ENCODE measurements at places on chromosomes 7 and 10.

GRCh38 chr10:28796606-28797512, 119.5 kb downstream of the BAMBI start:
- DNase-seq: peak; percentile 45

- DNase-seq: no peak
Measured at GRCh38 chr10:44242091-44242490, 142.8 kb downstream of the CXCL12 start.

- no peak for DNase-seq
Measured at GRCh38 chr10:30092151-30092790, 32.9 kb upstream of the JCAD start.

DNA sequence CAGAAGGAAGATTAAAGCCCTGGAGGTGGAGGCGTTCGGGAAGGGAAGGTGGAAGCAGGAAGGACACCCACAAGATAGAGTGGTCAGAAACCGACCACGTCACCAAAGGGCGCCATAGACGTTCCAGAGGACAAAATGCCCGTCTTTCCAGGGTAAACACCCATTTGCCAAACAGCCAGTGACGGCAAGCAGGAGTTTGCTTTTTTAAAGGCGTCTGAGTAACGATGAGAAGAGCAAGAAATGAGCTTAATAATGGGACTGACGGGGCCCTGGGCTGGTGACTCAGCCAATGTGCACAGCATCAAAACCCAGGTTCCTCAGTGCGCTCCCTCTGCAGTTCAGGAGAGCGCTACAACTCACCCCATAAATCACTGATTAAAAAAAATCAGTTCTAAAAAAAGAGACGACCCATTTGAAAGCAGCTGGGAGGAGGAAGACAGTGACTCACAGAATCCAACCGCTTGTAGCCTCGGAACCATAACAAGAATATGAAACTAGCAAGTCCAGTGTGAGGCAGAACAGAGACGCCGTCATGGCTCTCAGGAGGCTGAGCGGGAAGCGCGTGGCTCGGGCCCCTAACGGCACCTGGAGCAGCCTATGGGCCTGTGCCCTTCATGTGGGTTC, 5.9 kb downstream of the DIP2C start:
- peak; percentile 68 for DNase-seq

DNA sequence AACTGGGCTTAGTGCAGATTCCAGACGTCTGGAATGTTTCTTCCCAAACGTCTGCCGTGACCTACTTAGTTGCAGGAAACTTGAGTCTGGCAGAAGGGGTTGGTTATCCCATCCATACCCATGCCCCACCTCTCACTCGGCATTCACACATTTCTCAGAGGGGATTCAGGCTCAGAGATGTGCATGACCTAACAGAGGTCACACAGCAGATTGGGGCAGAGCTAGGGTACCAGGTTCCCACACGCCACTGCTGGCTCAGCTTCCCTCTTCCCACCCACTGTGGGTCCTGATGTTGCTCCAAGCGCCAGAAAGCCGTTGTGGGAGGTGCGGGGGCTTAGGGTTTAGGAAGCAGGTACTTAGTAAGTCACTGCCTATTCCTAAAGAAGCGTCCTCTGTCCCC, 3.0 kb downstream of the UCMA start:
- DNase-seq: no peak

DNA sequence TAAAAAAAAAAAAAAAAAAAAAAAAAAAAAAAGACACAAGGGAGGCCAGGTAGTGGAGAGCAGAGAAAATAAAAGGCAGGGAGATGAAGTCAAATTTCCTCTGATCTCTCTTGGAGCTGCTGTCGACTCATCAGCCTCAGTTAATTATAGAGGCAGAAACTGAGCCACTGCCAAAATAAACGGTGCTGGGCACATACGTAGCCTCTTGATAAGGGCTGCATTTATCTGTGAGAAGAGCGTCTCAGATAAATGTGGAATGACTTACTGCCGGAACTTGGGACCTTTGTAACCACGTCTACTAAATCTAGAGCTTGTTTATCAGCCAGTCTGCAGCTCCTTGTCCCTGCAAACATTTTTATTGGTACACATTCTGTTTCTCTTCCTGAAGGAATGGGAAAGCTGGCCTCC, 162.3 kb downstream of the BAMBI start:
- DNase-seq: no peak

DNA sequence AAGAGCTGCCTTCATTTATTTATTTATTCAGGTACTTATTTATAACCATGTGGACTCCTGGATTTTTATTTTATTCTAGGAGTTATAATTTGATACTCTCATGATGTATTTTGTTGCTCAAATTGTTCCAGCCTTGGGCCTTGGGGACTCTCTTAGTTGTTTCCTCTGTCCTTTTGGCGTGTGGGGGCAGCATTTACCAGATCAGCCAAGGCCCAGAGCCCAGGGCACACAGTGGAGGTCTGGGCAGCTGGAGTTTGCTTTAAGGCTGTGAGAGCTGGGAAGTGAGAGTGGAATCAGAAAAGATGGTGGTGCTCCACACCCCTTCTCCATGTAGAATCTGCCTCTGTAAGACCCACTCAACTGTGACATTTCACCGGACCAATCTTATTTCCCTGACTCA, 398.9 kb downstream of the RPS24 start:
- no peak for DNase-seq

- DNase-seq: peak; percentile 59
Measured at GRCh38 chr7:105759670-105760550, 116.5 kb downstream of the ATXN7L1 start.

GRCh38 chr10:45515630-45516029, 141.6 kb downstream of the ALOX5 start:
- no peak for DNase-seq

DNA sequence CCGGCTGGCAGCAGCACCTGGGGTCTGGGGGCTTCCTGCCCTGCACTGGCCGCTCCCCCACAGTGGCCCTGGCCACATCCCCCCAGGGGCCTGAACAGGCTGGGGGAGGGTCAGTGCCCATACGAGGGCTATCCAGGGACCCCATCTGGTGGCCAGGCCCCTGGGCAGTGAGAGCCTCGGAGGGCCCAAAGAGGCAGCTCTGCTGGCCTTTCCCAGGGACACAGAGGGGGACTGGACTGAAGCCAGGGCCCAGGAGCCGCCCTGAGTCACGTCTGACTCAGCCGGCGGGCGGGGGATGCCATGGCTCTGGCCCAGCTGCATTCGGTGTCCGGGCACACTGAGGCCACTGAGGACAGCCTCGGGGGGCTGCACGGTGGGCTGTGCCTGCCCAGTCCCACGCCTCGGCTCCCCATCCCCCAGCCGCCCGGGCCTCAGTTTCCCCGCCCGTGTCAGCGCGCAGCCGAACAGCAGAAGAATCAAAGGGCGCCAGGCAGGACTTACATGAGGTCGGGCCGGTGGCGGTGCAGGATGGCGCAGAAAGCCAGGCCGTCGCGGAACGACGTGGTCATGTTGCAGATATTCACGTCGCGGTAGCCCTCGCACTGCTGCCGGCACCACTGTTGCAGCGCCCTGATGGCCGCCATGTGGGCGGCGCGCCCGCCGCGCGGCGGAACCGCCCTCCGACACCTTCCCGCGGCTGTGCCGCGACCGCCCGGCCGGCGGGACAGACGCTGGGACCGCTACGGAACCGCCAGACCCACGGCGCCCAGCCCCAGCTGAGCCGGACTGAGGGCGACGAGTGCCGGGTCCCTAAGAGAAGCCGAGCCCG, at the start of gene MICALL2:
Gene MICALL2, minus strand, starts transcription at position 788 of the 829 bp plus-strand sequence. Its CDS starts 144 bp downstream, at position 644.
- DNase-seq: peak; percentile 62

GRCh38 chr7:147013825-147014224, 897.2 kb downstream of the CNTNAP2 start:
- no peak for DNase-seq

DNA sequence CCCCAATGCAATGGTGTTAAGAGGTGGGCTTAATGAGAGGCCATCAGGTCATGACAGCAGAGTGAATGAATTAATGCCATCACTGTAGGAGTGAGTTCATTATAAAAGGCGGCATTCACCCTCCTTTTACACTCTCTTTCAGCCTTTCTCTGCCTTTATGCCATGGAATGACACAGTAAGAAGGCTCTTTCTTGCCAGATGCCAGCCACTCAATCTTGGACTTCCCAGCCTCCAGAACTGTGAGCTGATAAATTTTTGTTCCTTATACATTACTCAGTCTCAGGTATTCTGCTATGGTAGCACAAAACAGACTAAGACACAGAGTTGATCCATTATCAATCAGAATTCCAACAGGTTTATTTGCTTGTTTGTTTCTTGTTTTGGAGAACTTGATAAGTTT, 3.2 kb downstream of the TCAF1 start:
- no peak for DNase-seq

GRCh38 chr10:84308481-84309304, 19.7 kb upstream of the CCSER2 start:
- DNase-seq: no peak

- DNase-seq: no peak
Measured at GRCh38 chr7:101978683-101979082, 161.3 kb downstream of the CUX1 start.

DNA sequence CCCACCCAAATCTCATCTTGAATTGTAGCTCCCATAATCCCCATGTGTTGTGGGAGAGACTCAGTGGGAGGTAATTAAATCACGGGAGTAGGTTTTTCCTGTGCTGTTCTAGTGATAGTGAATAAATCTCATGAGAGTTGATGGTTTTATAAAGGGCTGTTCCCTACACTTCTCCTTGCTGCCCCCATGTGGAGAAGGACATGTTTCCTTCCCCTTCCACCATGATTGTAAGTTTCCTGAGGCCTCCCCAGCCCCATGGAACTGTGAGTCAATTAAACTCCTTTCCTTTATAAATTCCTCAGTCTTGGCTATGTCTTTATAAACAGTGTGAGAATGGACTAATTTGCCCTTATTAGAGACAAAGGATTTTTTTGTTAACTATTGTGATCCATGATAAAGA, 48.5 kb upstream of the MKX start:
- DNase-seq: no peak

- DNase-seq: no peak
Measured at GRCh38 chr7:137354396-137354795, 10.9 kb upstream of the PTN start.

DNA sequence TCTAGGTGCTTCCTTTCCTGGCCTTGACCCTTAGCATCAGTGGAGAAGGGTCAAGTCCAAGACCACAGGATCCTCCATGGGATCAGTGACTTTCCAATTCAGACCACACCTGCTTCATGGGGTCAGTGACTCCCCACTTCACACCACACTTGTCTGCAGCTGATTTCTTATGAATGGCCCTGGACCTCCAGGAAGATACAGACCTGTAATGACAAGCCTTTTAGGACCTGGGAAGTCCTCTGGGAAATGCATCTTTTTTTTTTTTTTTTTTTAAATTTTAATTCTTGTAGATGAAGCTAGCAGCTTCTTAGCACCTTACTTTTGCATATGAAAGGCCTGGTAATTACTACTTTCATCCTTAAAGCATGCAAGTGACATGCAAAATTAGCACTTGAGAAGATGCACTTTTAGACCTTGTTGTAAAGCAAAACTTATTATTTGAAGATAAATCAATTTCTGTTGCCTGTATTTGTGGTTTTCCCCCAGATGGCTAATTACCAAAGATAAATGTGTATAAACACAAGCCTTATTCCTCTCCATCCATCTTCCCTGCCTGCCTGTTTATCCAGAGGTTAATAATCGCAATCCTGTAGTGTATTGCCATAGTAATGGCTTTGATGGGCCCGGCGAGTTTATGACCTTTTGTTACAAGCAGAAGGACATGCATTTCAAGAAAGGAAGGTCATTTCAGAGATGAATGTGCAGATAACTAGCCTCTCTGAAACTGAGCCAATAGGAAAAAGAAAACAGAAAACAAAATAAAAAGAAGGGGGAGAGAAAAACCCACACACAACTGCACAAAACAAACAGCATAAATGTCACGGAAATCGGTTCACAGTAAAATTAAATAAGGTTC, 1018.7 kb downstream of the TYW1 start:
- no peak for DNase-seq

DNA sequence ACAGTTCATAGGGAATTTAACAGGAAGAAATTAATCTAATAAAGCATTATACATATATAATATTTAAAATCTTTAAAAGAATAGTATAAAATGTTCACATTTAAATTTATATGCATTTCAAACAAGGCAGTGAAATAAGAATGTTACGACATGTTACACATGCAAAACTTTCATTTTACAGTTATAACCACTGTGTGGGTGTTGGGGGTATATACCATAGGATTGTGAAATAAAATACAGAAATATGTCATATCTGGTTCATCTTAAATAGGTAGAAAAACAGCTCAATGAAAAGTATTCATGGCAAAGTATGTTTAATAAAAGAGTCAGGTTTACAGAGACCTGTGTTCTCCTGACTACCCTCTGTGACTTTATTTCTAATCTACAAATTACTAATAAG, 45.6 kb downstream of the CHCHD3 start:
- DNase-seq: no peak

DNA sequence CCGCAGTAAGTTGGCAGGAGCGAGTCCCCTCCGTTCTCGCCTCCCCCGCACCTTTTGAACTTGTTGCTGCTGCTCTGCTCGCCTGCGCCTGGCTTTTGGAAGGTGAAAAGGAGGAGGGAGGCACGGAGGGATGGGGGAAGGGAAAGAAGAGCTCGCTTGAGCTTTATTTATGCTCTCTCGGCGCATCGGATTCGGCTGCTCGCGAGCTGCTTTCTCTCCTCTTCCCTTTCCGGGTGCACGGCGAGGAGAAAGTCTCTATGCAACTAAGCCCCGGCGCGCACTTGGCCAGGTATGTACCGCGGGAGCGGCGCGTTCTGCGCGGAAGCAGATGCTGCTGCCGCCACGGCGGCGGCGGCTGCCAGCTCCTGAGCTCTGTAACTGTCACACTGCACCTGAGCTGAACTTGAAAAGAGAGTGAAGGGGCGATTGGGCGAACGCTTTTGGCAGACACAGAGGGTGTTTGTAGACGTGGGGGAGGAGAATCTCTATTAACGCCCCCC, 551 bp downstream of the KCND2 start:
- DNase-seq: no peak

DNA sequence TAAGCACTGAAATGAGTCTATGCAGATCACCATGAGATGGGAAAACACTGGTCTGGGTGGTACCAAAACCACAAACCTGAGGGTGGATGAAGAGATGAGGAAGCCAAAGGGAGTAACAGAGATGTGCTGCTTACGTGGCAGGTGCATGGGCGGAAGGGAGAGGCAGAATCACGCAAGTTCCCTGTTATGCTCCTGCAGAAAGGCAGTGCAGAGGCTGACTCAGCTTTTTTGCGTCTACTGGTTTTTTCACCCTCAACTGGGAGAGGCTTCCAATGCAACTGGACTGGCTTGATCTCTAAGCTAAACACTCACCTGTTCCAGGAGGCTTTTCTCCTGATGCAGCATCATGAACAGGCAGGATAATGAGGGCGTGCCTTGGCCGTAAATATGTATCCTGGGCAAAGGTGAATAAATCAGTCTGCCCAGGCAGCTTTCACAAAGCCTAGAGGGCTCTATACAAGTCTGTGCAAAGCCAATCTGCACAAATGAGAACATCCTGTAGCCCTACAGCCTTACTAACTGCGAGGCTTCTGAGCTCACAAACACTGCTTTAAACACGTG, 95.4 kb upstream of the AFAP1L2 start:
- no peak for DNase-seq
